ENCODE measurements at places on chromosomes 12 and 14. TPM values are rescaled to one million over a fixed set of nuclear protein-coding genes. Genes with fewer than 3 reads are reported as not detected.

Gene SELPLG
- 1.2 TPM for total RNA-seq

Gene KIF26A
- total RNA-seq, result 4.5 TPM

Gene SOAT2
- total RNA-seq, result 0.27 TPM

Gene PYGL
- 9.9 TPM for total RNA-seq

Gene FNTB
- 17.7 TPM for total RNA-seq

Gene NTS
- 1.2 TPM for total RNA-seq

Gene CEBPE
- not detected for total RNA-seq

Gene WIF1
- total RNA-seq, result 0.45 TPM

Gene B4GALNT3
- 2.4 TPM for total RNA-seq

Gene KRT1
- 0.64 TPM for total RNA-seq

Gene KCTD10
- total RNA-seq, result 48.3 TPM

Gene RDH12
- total RNA-seq, result 1.00 TPM

Gene BDKRB2
- 0.45 TPM for total RNA-seq

Gene OAS2
- total RNA-seq, result 3.4 TPM

Gene LMNTD1
- 1.1 TPM for total RNA-seq

Gene PCNX4
- 143 TPM for total RNA-seq

Gene STYK1
- total RNA-seq, result 4.9 TPM

Gene ART4
- total RNA-seq, result 0.09 TPM

Gene KRT77
- 0.09 TPM for total RNA-seq

Gene KRT3
- total RNA-seq, result not detected

Gene GALNT8
- total RNA-seq, result 26.1 TPM

Gene WDHD1
- 13.0 TPM for total RNA-seq

Gene RPGRIP1
- total RNA-seq, result 6.0 TPM
